Activated T-helper 1 cell treated with anti-CD3 and anti-CD28 coated beads, Interleukin-2, amount 50 U/mL, for 16 hours (primary cell): ENCODE measurements at places on chromosomes 1 and 21.

GRCh38 chr1:49523764-49524163 lies 500.0 kb downstream of the AGBL4 start:
- no peak for DNase-seq

DNA sequence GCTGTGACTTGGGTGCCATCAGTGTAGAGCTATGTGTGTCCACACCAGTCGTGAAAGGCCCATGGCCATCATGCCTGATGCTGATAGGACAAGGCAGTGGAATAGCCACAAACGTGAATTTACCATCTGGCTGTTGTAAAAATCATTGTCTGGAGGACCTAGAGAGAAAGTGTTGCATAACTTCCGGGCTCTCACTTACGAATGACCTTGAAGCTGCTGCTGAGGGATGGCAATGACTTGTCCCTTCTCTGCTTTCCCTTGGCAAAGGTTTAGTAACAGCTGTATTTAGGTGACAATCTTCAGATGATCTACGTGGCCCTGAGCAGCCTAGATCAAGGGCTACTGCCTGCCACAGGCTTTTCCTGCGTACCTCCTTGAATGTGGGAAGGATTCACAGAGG lies 5.8 kb downstream of the ATP1B1 start:
- no peak for DNase-seq

DNA sequence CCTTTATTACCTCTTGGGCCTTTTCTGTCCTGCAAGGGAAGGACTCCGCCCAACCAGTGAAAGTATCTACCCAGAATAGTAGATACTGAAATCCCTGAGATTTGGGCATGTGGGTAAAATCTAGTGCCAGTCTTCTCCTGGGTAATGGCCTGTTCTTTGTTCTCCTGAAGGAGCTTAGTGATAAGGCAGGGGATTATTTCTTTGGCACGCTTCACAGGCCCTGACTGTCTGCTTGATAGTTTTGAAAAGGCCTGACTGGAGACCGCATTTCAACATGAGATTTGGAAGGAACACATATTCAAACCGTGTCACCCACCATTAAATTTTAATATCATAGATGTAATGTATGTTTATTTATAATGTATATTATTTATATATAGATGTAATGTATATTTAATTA lies 48.9 kb downstream of the RASAL2 start:
- no peak for DNase-seq

- DNase-seq, result no peak
Measured at GRCh38 chr1:2989976-2990375, 31.3 kb upstream of the ACTRT2 start.

- DNase-seq, result peak; percentile 50
Measured at GRCh38 chr1:39799770-39800470, 11.3 kb upstream of the BMP8B start.

DNA sequence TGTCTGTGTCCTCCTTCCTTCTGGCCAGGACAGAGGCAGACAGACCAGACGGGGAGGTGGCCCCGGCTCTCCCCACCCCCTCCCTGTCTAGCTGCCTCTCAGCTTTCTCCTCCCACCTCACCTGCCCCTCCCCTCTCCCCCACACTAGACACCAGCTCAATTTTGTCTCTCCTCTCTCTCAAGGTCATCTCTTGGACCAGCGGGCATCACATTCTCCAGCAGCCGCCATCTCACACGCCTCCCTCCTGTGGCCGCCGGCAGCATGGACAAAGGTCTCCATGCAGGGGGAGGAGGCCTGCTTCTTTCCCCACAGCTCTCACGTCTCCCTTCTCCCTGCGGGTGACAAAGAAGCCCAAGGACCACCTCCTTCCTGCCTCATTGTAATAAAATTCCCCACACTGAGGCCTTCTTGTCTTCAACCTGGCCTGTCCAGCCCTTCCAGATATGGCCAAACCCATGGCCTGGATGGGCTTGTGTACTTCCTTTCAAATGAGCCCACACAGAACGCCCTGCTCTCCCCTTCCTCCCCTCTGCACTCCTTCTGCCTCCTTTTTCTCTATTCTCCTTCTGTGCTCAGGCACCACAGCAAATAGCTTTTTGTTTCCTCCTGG lies 14.6 kb downstream of the OPTC start:
- no peak for DNase-seq

DNA sequence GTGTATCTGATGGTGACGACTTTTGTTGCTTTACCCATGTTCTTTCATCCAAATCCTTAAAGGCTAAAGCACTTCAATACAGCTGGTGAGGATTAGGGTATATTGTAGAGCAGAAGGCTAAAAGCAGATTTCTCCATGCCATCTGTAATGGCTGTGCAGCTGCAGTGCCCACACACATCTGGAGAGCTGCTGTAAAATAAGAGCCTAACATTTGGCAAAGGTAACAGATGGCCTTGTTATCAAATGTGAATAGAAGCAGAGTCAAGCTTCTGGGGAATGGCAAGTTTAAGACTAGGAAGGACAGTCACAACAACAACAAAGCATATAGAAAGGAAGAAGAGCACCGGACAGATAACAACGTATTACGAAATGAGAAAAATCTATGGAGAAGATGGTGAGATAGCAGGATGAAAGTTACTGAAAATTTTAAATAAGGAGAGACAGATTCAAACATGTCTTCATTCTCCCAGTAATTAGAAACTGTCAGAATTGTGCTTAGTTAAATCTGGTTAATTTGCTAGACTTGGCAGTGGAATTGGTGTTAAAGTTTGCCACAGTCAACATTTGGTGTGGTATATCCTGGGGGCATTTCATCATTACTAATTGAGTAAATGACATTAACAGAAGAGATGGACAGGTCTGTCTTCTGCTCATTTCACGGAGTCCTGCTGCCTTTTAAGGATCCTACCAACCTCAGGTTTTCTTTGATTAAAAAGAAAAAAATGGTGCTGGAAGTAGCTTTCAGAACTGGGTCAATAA lies 1093.2 kb downstream of the ADGRL2 start:
- DNase-seq, result no peak

- DNase-seq, result no peak
Measured at GRCh38 chr1:243264717-243265116, 8.9 kb downstream of the SDCCAG8 start.

DNA sequence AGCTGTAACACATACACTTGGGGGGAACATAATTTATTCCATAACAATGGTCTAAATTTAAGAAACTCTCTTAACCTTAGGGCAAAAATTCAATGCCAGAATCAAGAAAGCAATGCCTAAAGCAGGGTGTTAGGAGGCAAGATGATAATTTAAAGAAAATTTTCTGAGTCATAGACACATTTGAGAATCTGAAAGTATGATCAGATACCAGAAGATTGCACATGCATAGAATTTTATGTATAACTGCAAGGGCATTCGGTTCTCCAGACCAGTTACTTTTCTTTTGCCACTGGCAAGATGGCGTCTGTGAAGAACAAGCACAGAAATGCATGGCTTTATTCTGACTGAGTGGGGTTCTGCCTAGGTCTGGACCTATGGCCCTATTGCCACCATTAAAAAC lies 64.4 kb upstream of the IPO9 start:
- no peak for DNase-seq

DNA sequence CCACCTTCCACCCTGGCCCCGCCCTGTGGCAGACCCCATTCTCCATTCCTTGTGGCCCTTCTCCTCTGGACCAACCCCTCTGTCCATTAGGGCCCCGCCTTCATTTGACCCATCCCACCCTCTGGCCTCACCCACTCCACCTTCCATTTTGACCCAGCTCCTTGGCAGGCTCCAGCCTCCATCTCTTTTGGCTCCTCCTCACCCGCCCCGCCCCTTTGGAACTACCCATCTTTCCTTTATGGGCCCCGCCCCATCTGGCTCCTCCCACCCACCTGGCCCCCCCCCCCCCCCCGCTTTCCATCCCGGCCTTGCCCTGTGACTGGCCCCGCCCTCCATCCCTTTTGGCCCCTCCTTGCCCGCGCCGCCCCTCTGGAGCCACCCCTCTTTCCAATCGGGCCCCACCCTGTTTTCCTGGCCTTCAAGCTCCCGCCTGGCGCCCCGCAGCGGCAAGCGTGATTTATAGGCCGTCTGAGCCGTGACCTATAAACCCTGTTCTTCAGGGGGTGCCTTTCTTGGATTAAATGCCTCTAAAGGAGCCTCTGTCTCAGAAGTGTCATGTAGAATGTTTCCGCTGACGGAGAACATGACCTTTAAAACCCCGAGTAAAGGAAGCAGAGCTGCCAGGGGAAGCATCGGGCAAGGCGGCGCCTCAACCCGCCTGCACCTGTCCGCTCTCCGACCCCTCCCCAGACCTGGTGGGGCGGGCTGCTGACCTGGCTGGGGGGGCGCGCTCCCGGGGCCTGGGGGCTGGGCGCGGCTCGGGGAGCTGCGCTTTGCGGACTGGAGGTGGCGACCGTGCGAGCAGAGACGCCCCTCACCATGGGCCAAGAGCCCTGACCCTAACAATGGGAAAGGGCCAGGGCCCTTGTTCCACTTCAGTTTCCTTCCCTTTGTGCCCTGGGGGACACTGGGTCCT lies 178.0 kb downstream of the CAMTA1 start:
- DNase-seq, result no peak

DNA sequence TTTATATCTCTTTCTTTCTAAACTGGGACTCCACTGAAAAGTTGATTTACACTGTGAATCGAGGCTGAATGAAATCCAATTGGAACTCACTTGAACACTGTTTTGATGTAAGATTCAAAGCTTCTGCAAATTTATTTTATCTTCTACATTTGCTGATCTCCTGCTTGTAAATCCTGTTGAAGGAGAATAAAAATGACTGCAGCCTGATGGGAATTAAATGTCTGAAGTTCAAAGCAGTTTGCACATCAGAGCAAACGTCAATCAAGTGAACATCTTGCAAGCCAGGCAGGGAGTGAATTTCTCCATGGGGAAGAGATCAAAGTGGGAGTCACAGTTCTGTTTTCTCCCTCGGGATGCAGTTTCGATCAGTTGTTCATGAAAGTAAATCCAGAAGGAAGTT lies 127.2 kb downstream of the CACHD1 start:
- no peak for DNase-seq

DNA sequence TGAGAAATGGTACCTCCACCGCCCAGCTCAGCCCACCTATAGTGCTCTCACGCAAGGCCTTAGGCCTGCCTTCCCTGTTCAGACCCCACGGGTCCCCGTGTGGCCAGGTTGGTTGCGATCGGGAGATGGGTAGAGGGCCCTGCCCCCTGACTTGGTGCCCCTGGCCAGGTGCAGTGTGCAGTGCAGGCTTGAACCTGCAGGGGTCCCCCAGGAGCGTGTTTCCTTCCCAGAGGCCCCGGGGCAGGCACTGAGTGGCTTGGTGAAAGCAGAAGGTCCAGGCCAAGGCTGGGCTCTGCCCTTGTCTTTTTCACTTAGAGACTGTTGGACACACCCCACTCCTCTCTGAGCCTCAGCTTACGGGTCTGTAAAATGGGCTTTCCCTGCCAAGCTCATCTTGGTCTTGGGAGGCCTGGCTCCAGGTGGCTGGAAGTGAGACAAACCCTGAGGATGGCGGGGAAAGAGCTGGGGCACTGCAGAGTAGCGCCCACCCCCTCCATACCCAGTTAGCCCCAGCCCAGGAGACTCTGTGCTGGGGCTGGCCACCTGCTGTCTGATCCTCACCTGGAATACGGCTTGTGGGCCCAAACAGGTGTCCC lies 9.3 kb upstream of the HES5 start:
- no peak for DNase-seq

DNA sequence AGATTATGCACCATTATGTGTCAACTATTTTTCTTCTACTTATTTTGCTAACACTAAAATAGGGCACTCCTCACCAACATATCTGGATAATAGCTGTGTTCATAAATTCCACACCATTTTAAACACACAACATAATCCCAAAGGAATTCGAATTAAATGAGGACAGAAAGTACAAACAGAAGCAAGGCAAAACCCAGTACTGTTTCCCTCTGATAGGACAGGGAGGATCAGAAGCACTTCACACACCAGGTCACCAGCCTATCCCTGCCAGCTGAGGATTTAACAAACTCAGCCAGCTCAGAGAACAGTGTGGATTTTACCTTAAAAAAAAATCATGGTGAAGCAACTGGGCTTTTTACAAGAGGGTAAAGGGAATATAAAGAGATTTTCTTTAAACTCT lies 20.0 kb downstream of the CRYZ start:
- no peak for DNase-seq

DNA sequence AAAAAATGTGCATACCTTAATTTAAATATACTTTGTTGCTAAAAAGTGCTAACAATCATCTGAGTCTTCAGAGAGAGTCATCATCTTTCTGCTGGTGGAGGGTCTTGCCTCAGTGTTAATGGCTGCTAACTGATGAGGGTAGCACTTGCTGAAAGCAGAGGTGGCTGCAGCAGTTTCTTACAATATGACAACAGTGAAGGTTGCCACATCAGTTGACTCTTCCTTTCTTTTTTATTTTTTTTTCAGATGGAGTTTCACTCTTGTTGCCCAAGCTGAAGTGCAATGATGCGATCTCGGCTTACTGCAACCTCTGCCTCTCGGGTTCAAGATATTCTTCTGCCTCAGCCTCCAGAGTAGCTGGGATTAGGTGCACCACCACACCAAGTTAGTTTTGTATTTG lies 2.6 kb upstream of the CFAP45 start:
- no peak for DNase-seq

- no peak for DNase-seq
Measured at GRCh38 chr1:89657886-89658285, 25.0 kb downstream of the LRRC8C start.

DNA sequence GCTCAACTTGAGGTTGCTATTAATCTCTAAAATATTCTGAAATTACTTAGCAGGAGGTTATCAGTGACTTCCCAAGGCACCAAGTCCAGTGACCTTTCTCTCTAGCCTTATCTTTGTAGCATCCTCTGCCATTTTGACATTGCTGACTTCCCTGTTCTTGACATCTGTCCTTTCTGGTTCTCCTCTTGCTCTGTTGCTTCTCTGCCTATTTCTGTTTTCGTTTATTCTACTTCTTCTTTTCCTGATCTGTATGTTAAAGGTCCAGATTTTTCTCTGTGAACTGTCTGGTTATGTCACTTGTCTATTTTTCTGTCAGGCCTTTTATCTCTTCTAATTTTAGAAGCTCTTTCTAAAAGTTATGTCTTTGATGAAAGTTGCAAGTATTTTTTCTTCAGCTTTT lies 178.8 kb downstream of the VPS13D start:
- DNase-seq, result no peak

- DNase-seq, result no peak
Measured at GRCh38 chr1:89407360-89407759, 43.5 kb downstream of the GBP6 start.

- DNase-seq, result no peak
Measured at GRCh38 chr1:21823980-21824702, 12.1 kb downstream of the LDLRAD2 start.

DNA sequence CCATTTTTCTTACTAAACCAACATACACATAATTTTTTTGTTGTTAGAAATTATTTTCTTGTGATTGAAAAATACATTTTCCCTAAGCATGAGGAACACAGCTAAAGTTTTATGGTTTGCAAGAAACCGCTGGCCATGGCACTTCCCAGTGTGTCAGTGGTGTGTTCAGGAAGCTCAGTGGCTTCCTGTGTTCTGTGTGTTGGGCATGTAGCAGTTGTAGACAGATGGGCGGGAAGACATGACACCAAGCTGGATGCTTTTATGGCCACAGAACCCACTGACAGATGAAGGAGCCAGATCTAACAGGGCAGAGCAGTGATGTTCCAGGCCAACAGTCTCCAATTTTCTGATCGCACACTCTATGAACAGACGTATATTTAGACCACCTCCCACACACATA lies 119.8 kb downstream of the GALNT2 start:
- no peak for DNase-seq
